ENCODE measurements at places on chromosomes 12 and 14. TPM values are rescaled to one million over a fixed set of nuclear protein-coding genes. Genes with fewer than 3 reads are reported as not detected.

GRCh38 chr12:31849090-31849687 is 110.0 kb upstream of the RESF1 start:
- no peak for DNase-seq

SERPINA1 gene
- 13.8 TPM for total RNA-seq

- DNase-seq, result no peak
These were observed 41.6 kb downstream of the SFSWAP start for GRCh38 chr12:131752451-131752850.

DNA sequence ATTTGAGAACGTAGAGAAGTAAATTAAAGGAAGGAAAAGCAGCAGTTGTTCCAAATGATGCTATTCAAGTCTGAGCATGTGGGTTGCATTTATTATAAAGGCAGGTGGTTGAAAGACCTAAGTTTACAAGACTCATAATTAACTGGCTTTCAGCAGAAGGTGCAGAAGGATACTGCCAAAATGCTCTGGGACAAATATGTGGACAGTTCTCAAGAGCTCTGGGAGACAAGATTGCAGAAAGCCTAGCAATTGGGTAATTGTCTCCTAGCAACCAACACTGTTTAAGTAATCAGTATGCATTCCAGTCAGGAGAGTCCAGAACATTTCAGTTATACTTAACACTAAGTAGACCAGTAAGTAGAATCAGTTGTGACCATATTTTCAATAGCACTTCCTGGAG is 131.5 kb downstream of the GPR135 start:
- DNase-seq, result peak; percentile 50

All from ureter (tissue), 1 donor.